Coronary artery (tissue), 2 donors: ENCODE measurements at places on chromosomes 13 and 19.

DNA sequence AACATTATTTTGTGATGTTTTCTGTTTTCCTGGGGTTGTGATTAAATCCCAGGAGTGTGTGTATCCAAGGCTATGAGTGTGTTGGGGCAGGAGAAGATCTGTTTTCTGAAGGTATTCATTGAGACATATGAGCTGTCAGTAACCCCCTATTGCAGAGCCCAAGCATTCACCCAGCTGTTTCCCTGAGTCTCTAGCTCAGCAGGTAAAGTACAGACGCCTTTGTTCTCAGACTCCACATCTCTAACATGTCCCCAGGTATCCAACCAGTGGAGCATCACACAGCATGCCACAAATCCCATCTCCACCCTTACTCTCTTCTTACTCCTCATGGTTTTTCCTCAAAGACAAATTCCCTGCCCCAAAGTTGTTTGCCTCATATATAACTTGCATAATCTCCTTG, 213.6 kb downstream of the PCDH20 start:
- DNase-seq = no peak

GRCh38 chr13:100521851-100522617, 66.6 kb downstream of the GGACT start:
- DNase-seq = no peak

GRCh38 chr19:18761531-18762110, 29.5 kb downstream of the COMP start:
- DNase-seq = no peak

DNA sequence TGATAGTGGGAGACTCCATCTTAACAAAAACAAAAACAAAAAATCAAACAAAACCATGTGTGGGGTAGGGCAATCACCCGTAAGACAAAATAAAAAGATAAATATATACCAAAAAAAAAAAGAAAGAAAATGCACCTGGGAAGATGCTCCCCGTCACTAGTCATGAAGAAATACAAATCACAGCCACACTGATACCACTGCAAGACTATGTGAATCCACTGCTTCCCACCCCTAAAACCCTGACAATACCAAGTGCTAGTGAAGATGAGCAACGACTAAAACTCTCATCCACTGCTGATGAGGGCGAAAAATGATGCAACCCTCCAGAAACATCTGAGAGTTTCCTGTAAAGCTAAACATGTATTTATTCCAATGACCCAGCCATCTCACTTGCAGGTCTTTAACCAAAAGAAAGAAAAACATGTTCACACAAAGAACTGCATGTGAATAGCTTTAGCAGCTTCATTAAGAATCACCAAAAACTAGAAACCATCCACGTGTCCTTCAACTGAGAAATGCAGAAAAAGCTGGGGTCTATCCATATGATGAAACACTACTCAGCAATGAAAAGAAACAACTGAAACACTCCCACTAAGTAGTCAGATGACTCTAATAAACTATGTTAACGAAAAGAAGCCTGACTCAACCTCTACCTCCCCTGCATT, 31.7 kb downstream of the BRD4 start:
- DNase-seq = no peak

DNA sequence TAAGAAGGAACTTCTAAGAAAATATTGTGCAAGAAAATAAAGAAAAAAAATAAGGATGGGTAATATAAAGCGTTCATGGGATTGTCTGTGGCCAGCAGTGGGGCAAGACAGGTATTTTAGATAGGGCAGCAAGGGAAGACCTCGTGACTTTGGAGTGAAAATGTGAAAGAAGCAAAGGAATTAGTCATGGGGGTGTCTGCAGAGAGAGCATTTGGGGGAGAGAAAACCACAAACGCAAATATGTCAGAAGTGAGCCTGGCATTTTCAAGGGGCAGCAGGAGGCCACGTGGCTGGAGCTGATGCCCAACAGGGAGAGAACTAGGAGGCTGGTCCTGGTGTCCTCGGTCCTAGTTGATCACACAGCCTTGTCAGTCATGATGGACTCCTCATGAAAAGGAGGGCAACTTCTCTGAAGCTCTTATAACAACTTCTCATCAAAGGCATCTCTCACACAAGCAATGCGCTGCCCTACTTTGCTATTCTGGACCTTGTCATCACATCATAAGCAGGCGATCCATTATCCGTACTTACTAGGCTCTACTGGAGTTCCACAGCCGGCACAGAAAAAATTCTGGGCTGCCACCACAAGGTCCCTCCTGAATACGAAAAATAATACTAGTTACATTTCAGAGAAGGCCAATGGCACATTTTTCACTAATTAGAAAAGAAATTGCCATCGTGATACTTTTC, 31.0 kb downstream of the RUBCNL start:
- DNase-seq = no peak

GRCh38 chr13:56861476-56861875, 279.2 kb upstream of the PRR20A start:
- DNase-seq = no peak

DNA sequence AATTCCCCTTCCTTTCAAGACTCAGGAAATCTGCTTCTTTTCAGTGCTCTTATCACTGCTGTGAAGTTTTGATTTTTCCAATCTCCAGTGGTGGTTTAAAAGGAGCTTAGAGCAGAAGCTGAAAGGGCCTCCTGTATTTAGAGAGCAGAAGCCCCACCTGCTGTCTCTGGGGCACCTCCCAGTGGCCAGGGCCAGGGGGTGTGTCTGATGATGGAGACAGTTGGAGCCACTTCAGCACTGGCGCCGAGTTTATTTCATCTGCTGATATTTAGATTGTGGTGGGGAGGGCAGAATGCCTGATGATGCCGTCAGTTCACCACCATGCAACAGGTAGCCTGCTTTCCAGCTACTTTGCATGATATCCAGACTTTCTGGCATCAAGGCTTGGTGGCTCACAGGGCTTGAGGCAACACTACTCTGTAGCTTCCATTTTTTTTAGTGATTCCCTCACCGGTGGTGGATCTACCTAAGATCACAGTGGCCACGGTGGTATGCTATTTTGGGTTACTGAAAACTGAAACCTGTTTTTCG, 371.9 kb downstream of the KCNRG start:
- DNase-seq = no peak

DNA sequence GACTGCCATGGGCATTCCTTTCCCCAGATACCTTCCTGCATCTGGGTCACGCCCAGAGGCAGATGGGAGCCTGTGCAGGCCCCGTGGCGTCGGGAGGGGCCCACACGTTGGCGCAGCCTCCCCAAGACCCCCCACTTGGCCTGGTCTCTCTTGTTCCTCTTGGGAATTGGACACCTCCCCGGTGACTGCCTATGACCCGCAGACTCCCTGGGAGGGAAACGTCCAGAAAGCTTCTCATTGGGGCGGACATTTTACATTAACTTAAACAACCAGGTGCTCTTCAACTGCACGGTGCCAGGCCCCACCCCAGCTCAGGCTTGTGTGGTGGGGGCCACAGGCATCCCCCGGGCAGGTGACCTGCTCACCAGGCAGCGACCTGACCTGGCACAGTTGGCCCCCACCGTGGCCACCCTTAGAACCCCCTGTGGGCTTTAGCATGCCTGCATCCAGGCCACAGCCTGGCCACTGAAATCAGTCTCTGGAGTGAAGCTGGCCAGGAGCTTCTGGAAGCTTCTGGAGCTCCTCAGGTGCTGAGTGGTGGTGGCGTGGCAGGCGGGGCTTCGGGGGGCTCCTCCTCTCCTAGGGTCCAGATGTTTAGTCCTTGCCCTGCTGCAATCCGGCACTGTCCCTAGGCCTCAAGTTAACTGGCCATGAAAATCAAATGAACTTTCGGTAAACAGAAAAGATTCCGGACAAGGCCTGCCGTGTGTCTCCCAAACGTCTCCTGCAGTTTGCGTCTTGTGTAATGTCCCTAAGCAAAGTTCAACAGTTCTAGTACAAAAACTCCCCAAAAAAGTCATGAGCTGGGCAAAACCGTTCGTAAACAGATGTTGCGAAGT, 8.5 kb upstream of the PROZ start:
- peak; percentile 67 for DNase-seq

DNA sequence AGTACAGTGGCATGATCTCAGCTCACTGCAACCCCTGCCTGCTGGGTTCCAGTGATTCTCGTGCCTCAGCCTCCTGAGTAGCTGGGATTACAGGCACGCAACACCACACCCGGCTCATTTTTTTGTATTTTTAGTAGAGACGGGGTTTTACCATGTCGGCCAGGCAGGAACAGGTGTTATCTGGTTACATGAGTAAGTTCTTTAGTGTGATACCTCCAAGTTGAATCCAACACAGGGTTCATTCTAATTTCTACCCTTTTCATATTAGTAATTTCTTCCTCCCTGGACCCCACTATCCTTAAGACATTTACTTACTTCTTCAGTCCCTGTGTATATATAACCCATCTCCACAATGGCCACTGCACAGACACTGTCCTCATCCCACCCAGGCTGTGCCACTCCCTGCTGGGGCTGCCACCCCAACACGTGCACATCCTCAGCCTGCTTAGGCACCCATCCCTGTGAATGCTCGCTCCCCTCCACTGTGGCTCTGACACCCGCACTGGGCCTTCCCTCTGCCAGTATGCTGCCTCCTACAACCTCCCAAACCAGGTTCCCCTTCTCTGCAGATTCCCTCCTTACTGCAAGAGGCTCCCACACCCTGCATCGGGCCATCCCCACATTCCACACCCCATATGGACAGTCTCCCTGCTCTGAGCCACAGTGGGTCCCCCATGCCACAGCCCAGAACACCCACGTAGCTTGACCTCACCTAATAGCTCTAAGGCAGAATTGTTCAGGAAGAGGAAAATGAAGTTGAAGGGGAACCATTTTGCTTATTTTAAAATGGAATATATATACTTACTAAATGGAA, 147.1 kb downstream of the TBC1D4 start:
- DNase-seq = no peak

DNA sequence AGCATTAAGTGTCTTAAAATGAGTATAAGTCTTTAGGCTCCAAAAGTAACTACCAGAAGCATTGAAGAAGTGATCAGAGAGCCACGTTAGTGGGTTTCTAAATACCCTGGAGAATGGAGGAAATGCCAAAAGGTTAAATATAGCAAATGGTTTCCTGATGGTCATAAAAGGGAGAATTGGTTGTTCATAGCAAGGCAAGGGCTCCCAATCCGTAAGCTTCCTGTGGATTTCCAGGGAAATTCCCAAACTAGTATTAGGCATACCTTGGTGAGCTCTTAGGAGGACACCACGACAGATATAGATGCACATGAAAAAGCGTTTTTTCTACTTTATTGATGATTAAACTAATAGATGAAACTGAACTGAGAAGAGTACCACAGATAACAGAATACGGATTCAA, 410.9 kb downstream of the FOXO1 start:
- DNase-seq = no peak

GRCh38 chr13:31786011-31786410, 46.7 kb downstream of the RXFP2 start:
- DNase-seq = no peak
